PC-9 (cell line): ENCODE measurements at places on chromosomes 2 and 18. TPM values are rescaled to one million over a fixed set of nuclear protein-coding genes. Genes with fewer than 3 reads are reported as not detected.

Gene CYTIP
- not detected in 2 replicates for total RNA-seq

Gene B3GNT7
- total RNA-seq: 14.0 and 25.8 TPM in 2 replicates

Gene CCBE1
- total RNA-seq: 3.1 and 5.8 TPM in 2 replicates

Gene ABCG8
- not detected in 2 replicates for total RNA-seq

Gene C1GALT1C1L
- total RNA-seq: 3.7 and 4.6 TPM in 2 replicates

Gene SIGLEC15
- total RNA-seq: 0.50 and 1.0 TPM in 2 replicates

Gene AMER3
- not detected in 2 replicates for total RNA-seq

Gene FN1
- 39.4 and 42.5 TPM in 2 replicates for total RNA-seq

Gene CCDC121
- 1.9 and 2.9 TPM in 2 replicates for total RNA-seq

Gene GAL3ST2
- 3.9 and 4.3 TPM in 2 replicates for total RNA-seq

Gene RALBP1
- total RNA-seq: 91.3 and 95.0 TPM in 2 replicates

Gene ALPI
- total RNA-seq: not detected in 2 replicates

Gene PKP4
- total RNA-seq: 55.5 and 59.1 TPM in 2 replicates

Gene NEU2
- total RNA-seq: not detected in 2 replicates

Gene SLC39A10
- total RNA-seq: 27.7 and 43.7 TPM in 2 replicates

Gene TUBA4A
- total RNA-seq: 118 and 157 TPM in 2 replicates
